HuH-7 (cell line): ENCODE measurements at places on chromosomes 13 and 19.
A peak's percentile ranks its signal among the peaks of the same experiment; 100 is the strongest.

GRCh38 chr19:10315335-10316214 is at the start of gene FDX2:
TSS of gene FDX2 (minus strand) at chr19:10316015. CDS start at chr19:10315996, 19 bp downstream.
- DNase-seq = peak; percentile 95

DNA sequence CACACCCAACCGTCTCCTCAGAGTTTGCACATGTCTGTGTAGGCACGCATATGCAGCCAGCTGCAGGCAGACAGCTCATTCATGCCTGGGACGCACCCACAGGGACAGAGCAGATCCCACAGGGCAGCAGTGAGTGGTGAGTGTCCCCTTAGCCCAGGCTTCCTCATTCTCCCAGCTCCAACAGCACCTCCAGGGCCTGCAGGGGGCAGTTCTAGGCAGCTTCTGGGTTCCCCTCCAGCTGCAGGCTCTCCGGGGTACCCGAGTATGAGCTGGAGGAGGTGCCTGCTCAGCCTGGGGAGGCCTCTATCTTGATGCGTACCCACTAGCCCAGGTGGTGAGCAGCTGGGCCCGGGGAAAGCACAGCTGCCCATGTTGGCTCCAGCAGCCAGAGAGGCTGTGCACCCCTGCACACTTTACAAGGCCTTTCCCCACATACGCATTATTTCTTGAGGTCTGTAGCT is 1.3 kb upstream of the SHANK1 start:
- no peak for DNase-seq

GRCh38 chr13:98054301-98054700 is 88.6 kb upstream of the FARP1 start:
- DNase-seq = no peak

- no peak for DNase-seq
Observed at GRCh38 chr13:36887758-36888521, 32.1 kb downstream of the SMAD9 start.

DNA sequence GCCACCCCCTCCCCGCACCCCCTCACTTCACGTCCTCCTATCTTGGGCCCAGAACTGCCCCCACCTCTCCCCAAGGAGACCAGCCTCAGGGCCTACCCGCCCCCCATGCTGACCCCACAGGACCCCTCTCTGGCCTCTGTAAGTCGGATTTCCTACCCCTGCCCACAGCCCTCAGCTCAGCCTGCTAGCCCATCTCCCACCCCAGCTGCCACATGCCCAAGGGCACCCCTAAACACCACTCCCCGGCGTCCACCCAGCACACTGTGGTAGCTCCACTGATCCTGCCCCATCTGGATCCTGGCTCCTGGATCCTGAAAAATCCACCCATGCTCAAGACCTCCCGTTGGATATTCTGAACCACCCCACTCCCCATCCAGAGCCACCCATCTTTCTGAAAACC is 805 bp downstream of the EVI5L start:
- DNase-seq = no peak
